Nucleus accumbens (tissue), 56 donors: ENCODE measurements at places on chromosomes 3 and 15.

- no peak for DNase-seq
Observed at GRCh38 chr3:71936681-71937080, 151.7 kb upstream of the PROK2 start.

DNA sequence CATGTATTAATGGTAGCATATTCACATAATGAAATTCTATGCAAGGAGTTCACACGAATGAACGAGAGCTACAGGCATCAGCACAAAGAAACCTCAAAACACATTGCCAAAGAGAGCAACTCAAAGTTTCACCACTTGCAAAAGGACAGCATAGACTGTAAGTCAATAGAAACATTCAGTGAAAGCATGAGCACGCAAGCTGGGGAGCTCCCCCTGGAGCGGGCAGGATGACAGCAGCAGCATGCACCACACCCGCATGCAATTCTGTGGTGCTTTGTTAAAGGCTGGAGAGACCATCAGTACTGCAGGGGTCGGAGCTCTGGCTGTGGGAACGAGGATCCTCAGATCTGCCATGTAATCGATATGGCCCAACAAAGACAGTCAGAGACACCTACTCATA lies 18.7 kb downstream of the OCA2 start:
- no peak for DNase-seq

GRCh38 chr3:38980938-38981337 lies 70.8 kb downstream of the SCN11A start:
- DNase-seq: no peak

DNA sequence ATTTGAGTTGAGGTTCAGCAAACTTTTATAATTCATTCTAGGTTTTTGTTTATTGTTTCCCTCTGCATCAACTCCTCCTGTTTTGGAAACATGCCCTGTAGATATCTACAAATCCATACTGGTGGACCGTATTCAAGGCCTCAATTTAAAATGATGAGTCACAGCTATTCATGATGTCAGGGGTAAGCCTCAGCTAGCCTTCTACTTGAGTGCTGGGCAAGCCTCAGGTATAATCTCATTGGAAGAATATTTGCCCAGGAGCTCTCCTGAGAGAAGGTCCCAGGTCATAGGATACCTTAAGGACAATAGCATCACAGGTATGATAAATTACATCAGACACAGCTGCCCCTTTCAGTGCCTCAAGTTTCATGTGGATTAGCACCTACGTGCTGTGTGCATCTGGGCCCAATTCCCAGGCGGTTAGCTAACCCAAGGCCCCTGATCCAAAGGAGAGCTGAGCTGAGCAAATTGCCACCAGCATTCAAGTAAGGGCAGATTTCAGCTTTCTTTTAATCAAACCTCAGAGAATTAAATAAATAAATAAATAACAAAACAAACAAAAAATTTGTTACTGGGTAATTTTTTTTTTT lies 87.5 kb downstream of the KCNMB2 start:
- DNase-seq: no peak

DNA sequence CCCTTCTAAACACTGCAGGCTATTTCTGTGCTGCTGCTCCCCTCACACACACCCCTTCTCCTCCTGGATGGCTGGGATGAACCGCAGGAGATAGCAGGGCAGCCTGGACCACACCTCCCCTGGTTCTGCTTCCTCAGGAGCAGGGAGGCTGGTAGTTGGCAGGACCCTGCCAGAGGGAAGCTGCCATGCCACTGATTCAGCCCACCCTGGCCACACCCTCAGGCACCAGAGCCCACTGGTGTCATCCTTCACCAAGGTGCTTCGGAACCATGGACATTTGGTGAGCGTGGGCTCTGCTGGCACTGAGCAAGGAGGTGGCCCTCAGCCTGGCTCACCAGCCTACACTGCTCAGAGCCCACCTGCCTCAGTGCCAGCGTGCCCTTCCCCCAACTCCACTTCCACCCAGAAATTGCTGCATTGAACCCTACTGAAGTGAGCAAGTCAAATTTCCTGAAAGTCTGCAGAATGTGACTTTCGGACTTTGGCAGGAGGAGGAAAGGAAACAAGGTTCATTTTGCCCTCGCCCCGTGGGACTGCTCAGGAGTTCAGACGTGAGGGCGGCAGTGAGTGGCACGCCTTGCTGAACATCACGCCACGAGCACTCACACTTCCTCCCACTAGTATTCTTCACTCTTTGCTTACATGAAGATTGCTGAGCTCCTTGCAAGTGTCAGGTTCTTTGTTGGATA lies 26.3 kb downstream of the BMF start:
- no peak for DNase-seq

DNA sequence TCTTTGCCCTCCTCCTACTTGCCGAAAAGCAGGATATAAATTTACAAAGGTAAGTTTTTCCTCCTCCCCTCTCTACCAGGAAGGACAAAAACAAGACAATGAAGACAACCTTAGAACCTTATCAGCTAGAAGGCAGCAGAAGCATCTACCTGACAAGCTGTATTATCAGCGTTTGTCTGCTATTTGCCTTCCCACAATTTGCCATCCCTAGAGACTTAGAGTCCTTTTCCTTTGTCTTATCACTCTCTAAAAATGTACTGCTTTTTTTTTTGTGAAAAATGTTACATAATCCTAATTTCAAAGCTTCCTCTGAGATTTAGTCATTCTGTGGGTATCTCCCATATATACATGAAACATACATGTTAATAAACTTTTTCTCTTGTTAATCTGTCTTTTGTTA lies 176.9 kb upstream of the PROK2 start:
- no peak for DNase-seq

DNA sequence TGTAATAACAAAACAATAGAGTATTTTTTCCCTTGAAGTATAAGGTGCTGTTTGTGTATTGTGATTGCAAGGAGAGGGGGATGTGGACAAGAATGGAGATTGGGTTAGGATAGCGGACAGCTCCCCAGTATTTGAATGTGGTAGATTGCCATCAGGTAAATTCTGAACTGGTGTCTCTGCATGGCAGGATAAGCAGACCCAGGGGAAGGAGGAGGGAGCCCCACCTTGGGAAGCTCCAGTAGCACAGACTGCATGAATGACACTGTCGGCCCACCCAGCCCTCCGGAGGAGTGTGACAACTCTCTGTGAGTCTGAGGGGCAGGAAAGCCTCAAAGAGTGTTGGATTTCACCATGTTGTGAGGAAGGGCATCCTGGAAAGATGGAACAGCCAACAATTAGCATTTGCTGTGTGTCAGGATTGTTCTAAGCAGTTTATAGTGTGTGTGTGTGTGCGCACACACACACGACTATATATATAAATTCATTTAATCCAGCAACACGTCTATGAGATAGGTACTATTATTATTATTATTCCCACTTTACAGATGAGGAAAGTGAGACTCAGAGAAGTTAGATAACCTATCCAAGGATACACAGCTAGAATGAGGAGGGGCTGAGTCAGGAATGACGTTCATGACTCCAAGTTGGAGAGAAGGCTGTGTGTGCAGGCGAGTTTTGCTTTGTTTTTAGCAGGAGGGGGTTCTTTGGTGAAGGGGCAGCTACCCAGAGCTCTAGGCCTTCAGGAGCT lies 63.4 kb upstream of the LCTL start:
- DNase-seq: no peak

- DNase-seq: no peak
Observed at GRCh38 chr15:65373163-65373651, 4.6 kb downstream of the IGDCC3 start.

DNA sequence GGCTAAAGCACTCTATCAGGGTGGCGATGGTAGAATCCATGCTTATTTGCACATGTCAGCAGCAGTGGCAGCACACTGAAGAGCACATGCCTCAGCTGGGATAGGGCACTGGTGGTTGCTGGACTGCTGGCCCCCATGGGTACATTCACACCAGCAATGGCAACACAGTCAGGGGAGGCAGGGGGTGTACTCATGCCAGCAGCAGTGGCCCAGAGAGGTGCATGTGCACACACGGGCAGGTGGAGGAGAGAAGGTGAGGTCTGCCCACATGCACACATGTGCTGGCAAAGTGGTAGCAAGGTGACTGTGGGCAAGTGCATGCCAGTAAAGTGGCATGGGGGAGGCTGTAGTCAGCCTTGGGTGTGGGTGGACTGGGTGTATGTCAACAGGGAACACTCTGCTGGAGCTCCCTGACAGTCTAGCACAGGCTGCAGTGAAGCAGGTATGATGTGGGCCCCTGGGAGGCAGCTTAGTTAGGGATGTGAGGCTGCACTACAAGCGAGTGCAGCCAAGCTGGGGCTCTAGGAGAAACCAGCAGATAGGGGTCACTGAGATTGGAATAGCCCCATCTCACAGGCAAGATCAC lies 53.9 kb upstream of the NPAP1 start:
- DNase-seq: no peak

DNA sequence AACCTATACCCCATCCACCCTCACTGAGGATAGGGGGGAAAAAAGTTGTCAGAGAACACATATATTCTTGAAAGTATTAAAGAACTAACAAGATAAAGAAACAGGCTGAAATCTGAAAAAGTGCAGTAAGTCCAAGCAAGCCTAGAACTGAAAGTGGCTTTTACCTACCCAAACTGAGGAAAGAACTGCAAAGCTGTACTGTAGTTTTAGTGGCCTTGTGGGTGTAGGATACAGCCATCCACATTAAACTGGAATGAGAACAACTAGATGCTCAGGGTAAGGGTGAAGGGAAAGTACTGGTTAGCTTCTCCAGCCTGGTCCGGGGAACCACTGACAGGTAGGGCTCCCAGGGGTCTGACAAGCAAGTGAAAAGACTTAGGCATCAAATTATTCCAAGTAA lies 10.1 kb downstream of the UBP1 start:
- DNase-seq: no peak

GRCh38 chr3:153099131-153099530 lies 62.9 kb upstream of the RAP2B start:
- no peak for DNase-seq

DNA sequence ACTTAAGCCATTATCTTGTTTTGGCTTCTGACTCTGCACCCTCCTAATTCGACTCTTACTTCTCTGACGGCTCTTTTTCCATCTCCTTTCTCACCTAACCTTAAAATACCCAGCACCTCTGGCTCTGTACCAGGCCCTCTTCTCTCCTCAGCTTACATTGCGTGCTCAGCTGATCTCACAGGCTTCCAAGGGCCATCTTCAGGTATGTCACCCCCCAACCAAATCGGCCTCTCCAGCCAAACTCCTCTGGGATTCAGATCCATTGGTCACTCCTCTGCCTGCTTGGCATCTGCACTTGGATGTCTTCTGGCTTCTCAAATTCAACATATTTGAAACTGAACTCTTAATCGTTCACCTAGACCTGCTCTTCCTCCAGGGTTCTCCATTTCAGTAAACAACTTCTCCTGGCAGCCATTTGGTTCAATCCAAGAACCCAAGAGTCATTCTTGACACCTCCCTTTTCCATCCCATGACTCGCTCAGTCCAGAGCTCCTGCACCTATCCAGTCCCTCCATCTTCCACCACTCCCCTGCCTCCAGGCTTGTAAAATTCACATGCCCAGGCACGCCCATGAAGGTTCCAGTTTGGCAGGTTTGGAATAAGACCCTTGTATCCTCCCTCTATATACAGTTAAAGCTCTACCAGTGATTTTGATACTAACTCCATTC lies 35.2 kb upstream of the SLC41A3 start:
- no peak for DNase-seq

DNA sequence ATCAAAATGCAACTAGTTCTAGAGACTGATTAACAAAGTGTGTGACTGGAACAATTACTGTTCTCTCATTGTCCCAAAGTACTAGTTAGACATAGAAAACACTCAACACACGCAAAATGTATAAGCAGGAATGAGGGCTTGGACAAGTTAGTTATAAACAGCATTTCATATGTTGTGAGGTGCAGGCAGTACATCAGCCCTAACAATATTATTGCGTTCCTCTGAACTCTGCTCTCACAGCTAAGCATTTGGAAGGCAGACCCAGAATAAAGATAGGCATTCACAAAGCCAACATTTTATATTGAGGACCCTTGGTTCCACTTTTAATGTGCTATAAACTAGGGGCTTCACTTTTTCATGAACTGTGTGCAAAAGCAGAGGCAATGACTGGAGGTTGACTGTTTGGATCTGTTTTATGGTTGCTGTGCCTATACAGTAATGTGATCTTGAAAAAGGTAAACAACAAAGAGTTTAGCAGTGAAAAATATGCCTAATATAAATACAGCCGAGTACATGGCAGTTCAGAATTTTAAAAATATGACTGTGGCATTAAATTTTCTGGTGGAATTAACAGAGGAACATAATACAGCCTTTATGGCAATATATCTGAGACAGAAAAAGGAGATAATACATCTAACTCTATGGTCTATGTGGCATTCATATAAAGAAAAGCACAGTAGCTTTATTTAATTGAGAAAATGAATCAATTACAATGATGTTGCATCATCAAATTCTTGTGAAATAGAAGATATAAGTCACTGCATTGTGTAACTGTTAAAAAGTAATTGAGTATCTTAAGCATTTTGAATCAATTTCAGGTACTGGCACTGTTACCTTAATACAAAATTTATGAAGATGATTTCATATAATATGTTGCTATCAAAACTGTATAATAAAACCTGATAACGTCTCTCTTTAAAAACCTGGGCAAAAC lies 80.0 kb upstream of the SKOR1 start:
- DNase-seq: no peak

GRCh38 chr3:119258915-119259314 lies 18.2 kb upstream of the B4GALT4 start:
- no peak for DNase-seq
